CD4-positive, alpha-beta T cell treated with Interferon gamma for 1 hour (primary cell): ENCODE measurements at places on chromosomes 4 and X.

DNA sequence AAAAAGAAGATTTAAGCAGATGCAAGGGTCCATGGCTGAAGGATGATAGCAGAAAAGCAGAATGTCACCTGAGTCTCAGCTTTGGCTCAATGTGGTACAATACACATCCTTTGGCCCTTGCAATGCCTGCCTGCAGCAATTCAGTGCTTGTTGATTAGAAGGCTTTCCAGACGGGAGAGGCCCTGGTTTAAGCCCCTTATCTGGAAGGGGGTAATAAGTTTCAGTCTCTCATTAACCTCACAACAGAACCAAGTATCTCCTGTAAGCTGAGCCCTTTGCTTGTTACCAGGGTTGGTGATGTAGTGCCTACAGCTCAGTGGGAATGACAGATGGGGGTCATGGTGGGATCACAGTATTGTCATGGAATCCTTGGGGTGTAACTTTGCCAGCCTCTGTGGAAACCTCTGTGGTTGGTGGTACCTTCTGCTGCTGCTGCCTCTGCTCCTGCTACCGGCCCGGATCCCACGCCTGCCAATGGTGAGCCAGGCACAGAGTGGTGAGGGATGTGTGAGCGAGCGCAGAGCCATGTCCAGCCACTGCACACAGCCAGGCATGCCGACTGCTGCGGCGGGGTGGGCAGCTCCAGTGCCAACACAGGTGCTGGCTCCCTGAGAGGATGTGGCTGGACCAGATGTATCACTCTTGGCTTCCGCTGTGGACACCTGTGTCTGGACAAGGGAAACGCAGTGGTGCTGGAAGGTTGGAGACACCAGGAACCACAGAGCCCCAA, 81.2 kb downstream of the ADRA2C start:
- DNase-seq: no peak

DNA sequence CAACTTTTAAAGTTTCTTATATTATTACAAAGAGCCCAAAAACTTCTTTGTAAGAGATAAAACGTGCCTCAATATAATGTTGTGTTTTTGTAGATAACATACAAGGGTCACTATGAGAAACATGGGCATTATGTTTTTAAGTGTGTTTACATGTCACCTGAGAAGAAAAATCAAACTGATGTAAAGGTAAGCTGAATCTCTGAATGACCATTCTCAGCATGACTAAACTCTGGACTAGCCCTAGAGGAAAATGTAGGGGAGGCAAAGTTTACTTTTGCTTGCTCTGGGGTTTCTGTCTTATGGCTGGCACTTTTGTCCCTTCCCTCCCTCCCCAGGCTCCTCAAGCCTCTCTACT, 6.8 kb downstream of the MEPE start:
- no peak for DNase-seq

DNA sequence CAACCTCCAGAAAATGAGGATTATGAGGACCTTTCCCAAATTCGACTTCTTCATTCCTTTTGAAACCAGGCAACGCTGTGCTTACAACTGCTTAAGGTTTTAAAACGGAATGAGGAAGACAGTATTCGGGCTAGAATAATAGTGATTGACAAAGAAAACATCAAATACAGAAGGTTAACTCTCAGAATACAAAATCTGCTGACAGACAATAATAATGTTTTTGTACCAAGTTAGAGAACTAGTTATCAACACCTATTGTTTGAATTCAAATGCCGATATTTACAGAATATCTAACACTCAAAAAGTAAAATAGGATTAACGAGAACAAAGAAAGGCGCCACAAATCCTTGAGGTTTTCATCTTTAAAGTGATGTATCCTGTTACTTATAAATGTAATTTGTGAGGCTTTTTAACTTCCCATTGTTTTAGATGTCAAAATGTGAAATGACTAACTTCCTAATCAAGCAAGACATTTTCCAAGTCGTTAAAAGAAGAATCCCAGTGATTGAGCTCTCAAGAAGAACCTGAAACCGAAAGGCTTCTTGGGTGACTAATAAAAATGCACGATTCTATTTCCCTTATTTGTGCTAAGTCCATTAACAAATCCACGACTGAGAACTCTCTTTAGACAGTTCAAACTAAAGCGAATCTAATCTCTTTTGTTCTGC, 118.3 kb downstream of the SORBS2 start:
- no peak for DNase-seq

- DNase-seq: no peak
Observed at GRCh38 chrX:103360092-103360491, 3.8 kb downstream of the TCEAL9 start.

GRCh38 chrX:27380163-27380845, 82.8 kb downstream of the PPP4R3C start:
- no peak for DNase-seq

- no peak for DNase-seq
Observed at GRCh38 chrX:8906299-8906938, 105.2 kb upstream of the FAM9A start.

- no peak for DNase-seq
Observed at GRCh38 chr4:80311130-80311529, 24.4 kb upstream of the CFAP299 start.

DNA sequence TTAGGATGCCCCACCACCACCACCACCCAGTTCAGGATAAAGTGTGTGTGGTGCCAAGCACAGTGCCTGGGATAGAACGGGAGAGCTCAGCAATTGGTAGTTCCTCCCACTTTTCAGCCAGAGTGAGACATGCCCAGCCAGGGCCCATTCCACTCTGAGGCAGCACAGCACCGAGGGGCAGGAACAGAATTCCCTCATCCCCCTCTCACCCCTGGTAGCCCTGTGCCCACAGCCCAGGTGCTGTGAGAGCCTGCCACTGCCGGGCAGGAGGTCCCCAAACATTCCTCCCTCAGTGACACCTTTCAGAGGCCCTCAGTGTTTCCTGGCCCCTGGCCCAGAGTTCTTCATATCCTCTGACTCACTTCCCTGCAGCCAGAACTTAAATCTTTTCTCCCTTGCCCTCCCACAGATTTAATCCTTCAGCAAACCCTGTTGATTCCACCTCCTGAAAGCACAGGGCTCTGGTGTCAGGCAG, 8.1 kb downstream of the RIPPLY1 start:
- no peak for DNase-seq

DNA sequence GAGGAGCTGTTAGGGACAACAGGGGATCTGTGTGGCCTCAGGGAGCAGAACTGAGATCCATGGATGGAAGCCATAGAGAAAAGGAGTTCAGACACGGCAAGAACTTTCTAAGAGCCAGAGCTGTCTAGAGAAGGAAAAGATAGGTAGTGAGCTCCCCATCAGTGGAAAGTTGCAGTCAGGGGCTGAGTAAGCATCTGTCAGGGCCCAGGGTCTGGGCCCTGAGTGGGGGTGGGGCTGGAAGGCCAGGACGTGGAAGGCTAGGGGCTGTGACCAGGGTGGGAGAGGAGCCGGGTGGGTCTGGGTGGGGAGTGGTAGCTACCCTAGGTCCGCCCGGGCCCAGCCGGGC, 324 bp upstream of the MSN start:
- DNase-seq: no peak

DNA sequence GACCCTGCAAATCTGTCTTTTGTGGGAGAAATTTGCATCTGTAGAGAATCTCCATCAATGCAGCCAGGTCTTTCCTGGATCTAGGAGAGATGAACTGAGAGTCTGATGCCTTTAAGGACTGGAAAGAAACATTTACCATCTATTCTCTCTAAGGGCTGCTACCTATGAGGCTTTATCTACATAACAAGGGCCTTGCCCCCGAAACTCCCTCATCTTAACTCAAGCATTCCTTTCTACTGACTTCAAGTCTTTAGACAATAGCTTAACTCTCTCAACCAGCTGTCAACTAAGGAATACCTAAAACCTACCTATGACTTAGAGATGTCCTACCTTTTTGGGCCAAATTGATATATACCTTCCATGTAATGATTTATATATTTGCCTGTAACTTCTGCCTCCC, 32.1 kb downstream of the MAGEB17 start:
- DNase-seq: no peak

GRCh38 chr4:109278594-109279031, 23.8 kb downstream of the COL25A1 start:
- DNase-seq: no peak

GRCh38 chrX:31500921-31501320, 429.1 kb upstream of the FTHL17 start:
- no peak for DNase-seq

GRCh38 chrX:69120476-69120875, 44.8 kb downstream of the PJA1 start:
- no peak for DNase-seq
